ENCODE measurements at places on chromosomes 2 and 18.
A peak's percentile ranks its signal among the peaks of the same experiment; 100 is the strongest.

GRCh38 chr2:117492209-117492851 lies 322.2 kb upstream of the DDX18 start:
- no peak for DNase-seq

DNA sequence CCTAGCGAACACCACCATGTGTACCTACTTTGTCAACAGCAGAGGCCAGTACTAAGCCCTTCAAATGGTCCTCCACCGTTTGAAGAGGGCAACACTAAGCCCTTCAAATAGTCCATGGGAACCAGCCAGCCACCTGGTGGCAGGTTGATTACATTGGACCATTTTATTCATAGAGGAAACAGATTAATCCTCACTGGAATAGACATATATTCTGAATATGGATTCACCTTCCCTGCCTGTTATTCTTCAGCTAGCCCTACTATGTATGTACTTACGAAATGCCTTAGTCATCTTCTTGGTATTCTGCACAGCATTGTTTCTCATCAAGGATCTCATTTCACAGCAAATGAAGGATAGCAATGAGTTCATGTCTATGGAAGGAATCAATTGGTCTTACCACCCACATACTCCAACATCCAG lies 10.0 kb upstream of the ZNF396 start:
- no peak for DNase-seq

GRCh38 chr2:30866974-30867373 lies 59.7 kb upstream of the CAPN13 start:
- DNase-seq = no peak

DNA sequence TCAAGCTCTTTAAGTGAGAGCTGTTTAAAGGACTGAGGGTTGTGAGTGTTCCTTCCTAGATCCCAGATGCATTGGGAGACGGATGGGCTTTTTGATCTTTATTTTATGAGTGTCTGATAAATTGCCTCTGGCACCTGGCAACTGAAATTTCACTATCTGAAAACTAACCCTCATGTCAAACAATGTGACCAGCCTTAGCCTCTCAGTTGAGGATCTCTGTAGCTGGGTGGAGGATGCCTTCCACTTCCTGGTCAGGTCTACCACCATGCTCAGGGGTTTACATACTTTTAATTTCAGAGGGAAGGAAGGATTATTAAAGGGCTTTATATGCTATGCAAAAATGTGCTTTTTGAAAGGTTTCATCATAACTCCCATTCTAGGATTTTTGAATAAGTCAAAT lies 70.5 kb upstream of the NT5C1B start:
- no peak for DNase-seq

DNA sequence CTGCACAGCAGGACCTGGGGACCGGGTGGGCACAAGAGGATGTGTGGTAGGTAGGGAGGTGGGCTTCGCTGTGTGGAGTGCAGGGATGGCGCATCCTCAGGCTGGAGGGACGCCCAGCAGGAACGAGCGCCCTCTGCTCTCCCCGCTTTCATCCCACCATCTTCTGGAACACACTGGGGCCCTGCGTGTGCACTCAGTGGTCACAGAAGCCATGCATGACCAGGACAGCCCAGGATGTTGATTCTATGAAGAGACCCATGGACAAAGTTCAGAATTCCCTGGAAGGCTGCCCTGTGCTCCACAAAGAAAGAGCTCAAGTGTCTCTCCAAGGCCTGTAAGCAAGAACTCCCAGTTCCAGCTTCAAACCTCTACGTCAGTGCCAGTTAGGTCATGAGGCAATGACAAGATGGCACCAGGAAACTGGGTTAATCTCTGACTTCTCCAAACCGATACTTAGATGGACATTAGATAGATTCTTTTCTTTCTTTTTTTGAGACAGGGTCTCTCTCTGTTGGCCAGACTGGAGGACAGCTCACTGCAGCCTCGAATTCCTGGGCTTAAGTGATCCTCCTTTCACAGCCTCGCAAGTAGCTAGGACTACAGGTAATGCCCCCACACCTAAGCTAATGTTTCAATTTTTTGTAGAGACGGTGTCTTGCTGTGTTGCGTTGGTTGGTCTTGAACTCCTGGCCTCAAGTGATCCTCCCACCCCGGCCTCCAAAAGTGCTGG lies 3.4 kb downstream of the SLC66A2 start:
- DNase-seq = no peak

DNA sequence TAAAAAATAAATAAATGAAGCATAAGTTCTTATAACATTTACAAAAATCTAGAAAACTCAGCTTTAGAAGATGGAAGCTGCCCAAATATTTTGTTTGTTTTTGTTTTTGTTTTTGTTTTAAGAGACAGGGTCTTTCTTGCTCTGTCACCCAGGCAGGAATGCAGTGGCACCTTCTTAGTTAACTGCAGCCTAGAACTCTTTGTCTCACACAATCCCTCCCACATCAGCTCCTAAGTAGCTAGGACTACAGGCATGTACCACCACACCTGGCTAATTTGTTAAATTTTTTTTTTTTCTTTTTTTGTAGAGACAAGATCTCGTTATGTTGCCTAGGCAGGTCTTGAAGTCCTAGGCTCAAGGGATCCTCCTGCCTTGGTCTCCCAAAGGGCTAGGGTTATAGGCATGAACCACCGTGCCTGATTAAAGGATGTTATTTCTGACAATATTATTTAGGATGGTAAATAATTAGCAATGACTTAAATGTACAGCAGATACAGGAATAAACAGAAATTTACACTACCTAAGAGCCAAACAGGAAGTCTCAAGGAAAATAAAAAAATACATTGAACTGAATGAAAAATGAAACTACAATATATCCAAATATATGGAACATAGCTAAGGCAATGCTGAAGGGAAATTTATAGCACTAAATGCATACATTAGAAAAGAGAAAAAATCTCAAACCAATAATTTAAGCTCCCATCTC lies 17.2 kb downstream of the SESTD1 start:
- no peak for DNase-seq

GRCh38 chr2:11680182-11680900 lies 10.3 kb upstream of the NTSR2 start:
- DNase-seq = no peak

GRCh38 chr2:198188982-198189381 lies 384.6 kb downstream of the PLCL1 start:
- no peak for DNase-seq

DNA sequence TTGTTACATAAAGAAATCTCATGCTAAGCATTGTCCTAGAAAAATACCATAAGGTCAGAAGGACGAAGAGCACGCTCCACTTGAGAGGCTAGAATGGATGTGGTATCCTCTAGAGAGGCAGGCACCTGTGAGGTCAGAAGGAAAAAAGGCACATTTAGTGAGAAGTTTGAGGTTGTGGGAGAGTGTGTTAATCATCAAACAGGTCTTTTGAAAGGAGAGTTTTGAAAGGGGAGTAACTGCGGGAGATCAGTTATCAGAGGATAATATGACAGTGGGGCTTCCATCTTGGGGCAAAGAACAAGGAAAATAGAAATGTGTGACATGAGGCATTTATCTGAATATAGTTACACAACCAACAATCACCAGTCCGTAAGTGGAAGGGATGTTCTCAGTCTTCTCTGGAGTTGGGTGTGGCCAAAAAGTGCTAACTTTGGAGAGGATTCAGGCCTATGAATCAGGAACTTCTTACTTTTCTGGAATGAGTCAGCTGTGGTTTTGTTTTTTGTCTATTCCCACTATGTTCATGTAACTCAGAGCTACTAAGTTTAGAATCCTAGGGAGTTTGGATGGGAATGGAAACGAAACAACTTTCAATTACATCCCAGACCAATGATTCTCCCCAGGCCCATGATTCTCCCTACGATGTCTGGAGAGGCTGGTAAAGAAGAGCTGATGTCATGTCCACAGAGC lies 451.4 kb upstream of the ST6GAL2 start:
- no peak for DNase-seq

- DNase-seq = peak; percentile 23
These were observed 112.0 kb upstream of the TEKT4 start for GRCh38 chr2:94759211-94759610.

All from renal cortex interstitium (tissue), 15 donors.